ENCODE measurements at places on chromosomes 5 and 9.

DNA sequence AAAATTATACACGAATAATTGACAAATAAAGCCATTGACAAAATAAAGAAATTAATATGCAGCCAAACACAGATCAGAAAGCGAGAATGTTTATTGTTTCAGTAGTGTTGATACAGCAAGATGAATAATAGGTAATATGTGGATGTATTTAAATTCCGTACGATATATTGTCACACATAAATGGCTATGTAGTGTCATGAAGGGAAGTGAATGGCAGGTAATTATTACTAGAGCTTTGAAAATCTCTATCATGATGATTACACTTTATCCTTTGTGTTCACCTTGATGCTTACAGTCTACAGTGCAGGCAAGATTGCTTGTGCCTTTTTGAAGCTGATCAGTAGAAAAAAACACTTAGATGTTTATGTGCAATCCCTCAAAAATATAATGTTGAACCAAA, 23.3 kb upstream of the CDH10 start:
- DNase-seq = no peak

GRCh38 chr5:127229185-127229889, 61.3 kb upstream of the MEGF10 start:
- DNase-seq = no peak

GRCh38 chr5:171484460-171484899, 65.0 kb downstream of the FGF18 start:
- DNase-seq = no peak

GRCh38 chr5:147949711-147950573, 43.6 kb upstream of the C5orf46 start:
- no peak for DNase-seq

- no peak for DNase-seq
These were observed 13.8 kb upstream of the ZNF300 start for GRCh38 chr5:150918613-150919012.

DNA sequence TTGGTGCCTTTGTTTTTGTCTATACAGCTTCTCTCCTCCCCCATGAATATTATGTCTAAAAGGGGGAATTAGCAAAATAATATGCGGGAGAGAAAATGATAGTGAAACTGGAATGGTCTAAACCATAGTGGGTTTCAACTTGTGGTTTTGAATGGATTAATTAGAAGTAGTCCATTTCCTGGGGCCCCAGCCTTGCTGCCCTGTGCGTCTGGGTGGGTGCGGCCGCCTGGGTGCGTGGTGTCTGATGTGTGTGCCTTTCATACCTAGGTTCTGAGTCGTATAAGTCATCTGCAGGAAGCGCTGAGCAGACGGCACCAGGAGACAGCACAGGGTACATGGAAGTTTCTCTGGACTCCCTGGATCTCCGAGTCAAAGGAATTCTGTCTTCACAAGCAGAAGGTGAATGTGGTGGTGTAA, 120.0 kb upstream of the CACNA1B start:
- DNase-seq = no peak

DNA sequence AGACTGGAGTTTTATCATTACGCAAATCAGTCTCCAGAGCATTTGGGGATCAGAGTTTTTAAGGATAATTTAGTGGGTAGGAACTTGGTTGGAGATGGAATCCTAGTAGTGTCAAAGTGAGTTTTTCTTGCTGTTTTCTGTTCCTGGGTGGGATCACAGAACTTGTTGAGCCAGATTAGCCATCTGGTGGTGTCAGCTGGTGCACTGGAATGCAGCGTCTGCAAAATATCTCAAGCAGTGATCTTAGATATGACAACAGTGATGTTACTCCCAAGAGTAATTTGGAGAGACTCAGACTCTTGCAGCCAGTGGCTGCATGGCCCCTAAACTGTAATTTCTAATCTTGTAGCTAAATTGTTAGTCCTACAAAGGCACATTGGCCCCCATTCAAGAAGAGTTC, 1257.8 kb downstream of the MAT2B start:
- DNase-seq = no peak

GRCh38 chr9:136777359-136777758, 13.0 kb upstream of the LCN15 start:
- DNase-seq = no peak

GRCh38 chr5:171871711-171872110, 86.1 kb downstream of the SMIM23 start:
- DNase-seq = no peak

- DNase-seq = no peak
These were observed 7.2 kb downstream of the CSNK1A1 start for GRCh38 chr5:149544028-149544420.

- no peak for DNase-seq
These were observed 33.0 kb upstream of the PPP2CA start for GRCh38 chr5:134258896-134259295.

GRCh38 chr5:1723957-1724821, 75.4 kb downstream of the MRPL36 start:
- DNase-seq = peak; percentile 47

DNA sequence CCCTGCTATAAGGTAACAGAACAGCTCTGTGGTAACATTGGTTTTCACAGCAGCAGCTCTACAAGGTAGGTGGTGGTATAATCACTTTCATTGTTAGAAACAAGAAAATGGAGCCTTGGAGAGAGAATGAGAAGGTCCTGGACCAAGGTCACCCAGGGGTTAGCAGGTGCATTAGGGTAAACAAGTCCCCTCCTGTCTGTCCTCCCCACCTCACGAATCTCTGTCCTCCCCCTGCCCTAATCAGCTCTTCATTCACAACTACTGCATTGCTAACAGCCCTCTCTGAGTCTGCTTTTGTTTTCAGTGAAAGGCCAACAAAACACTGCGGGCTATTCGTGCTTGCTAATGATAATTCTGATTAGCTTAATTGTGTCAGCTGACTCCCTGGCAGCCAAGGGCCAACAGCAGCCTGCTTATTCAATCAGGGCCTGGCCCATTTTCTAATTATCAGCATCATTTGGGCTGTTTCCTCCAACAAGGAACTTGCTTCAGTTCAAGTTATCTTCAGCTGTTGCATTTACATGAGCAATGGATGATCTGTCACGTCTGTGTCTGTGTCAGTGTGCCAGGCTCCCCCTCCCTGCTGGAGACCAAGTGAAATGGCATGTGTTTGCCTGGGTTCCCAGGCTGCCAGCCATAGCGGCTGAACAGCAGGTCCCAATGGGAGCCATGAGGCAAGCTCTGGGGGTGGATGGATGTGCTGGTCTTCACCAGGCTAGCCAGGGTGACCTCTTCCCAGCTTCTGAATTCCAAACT, 56.7 kb upstream of the EQTN start:
- peak; percentile 85 for DNase-seq

- DNase-seq = no peak
These were observed 10.7 kb downstream of the PRUNE2 start for GRCh38 chr9:76895186-76895585.

- no peak for DNase-seq
These were observed 84.9 kb upstream of the PTGER4 start for GRCh38 chr5:40594811-40595210.

DNA sequence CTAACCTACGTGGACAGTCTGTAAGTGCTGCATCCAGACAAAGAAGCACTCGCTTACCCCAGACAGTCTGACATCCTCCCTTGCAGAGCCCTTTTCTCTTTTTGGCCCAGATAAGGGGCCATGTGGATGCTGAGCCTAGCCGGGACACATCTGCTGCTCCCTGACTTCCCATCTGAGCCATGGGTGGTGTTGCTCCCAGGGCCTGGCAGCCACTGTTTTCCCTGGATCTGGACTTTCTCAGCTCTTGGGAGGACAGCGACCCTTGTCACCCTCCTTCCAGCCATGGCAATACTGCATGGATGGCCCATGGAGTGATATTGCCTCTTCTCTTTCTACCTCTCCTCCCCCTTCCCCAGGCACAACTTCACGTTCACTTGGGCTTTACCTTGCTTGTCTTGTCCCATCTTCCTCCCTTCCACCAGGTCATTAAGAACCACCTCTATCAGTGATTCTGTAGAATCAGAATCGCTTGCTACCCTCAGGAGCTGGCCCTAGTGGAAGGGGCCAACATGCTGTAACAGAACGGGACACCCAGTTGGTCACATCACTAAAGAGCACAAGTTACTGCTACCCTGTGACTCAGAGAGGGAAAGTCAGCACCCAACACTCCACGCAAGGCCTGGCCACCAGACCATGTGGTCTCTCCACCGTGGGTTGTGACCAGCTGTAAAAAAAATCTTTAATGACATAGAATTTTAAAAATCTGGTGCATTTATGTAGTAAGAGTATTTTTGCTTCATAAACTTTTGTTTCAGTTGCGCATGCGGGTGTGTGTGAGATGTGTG, 4.4 kb downstream of the NEURL1B start:
- no peak for DNase-seq

- peak; percentile 47 for DNase-seq
These were observed 13.0 kb downstream of the MED10 start for GRCh38 chr5:6365142-6365976.

- DNase-seq = no peak
These were observed 561.8 kb upstream of the DAB2 start for GRCh38 chr5:39986614-39987013.

DNA sequence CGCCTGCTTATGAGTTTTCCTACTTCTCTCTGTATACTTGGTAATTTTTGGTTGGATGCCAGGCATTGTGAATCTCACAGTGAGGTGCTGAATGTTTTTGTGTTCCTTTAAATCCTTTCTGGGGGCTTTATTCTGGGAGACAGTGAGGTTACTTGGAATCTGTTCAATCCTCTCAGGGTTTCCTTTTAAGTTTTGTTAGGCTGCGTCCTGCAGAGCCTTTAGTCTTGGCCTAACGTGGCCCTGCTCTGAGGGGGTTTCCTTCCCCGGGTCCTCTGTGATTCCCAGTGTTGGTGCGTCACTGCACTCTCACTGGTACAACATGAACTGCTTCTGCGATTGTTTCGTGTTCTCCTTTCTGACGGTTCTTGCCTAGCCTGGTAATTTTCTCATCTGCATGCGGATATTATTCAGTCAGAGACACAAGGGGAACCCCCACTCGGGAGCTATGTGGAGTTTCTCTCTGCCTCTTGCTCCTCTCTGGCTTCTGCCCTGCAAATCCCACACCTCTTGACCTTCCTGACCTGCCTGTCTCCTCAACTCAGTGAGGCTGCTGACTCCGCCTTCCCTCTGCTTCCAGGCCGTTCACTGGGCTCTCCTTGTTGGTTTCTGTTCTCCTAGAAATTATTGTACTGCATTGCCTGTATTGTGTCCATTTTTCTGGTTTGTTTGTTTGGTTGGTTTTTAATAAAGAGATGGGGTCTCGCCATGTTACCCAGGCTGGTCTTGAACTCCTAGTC, 128.1 kb downstream of the DAB2IP start:
- DNase-seq = no peak

- DNase-seq = no peak
These were observed 162.3 kb downstream of the CRB2 start for GRCh38 chr9:123518338-123518737.

GRCh38 chr9:132876849-132877248, 1.2 kb downstream of the AK8 start:
- DNase-seq = no peak

GRCh38 chr9:70880535-70880934, 240.9 kb downstream of the TRPM3 start:
- DNase-seq = no peak

DNA sequence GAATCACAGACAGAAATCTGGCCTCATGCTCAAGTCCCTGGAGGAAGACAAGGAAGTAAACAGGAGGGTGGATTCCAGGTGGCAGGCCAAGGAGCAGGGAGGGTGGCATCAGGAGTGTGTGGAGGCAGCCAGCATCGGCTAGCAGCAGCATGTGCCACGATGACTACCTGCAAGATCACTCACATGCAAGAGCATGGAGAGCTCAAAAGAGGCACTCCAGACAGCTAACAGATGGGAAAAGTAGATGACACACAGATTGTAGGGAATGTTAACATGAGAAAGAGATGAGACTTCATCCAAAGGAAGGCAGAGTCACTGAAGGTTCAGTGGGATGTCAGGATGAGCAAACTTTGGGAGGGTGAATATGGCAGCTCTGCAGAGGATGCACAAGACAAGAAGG, 104.3 kb downstream of the SEMA5A start:
- no peak for DNase-seq

DNA sequence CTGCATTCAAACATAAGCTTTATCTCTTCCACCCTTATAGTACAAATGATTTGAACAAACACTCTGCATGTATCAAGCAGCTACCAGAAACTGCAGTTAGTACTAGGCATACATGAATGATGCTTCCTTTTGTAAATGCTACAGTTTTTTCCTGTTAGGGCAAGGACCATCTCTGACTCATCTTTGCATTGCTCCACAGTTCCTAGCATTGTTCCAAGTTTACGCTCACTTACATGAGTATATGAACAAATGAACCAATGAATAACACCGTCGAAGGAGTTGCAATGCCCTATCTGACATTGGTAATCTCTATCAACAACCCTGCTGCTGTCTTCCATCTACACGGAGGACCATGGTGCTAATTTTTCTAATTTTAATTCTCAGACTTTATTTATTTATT, 2.1 kb upstream of the ALDH7A1 start:
- no peak for DNase-seq

GRCh38 chr5:136213919-136214493, 21.0 kb upstream of the SMIM32 start:
- DNase-seq = no peak

DNA sequence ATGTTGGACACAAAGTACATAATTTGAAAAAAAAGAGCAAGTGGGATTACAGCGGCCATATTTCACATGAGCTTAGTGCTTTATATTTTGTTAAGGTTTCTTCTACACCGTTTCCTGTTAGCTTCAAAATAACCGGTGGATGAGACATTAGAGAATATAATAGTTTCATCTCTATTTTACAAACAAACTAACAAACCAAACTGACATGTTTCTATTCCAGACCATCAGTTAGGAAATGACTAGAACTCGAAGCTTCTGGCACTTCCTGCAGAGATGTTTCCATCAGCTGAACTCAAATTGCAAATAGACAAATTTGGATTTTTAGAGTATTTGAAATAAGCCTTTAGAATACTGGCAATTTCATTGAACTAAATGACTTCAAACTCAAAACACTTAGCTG, 86.5 kb downstream of the MTRR start:
- DNase-seq = no peak

DNA sequence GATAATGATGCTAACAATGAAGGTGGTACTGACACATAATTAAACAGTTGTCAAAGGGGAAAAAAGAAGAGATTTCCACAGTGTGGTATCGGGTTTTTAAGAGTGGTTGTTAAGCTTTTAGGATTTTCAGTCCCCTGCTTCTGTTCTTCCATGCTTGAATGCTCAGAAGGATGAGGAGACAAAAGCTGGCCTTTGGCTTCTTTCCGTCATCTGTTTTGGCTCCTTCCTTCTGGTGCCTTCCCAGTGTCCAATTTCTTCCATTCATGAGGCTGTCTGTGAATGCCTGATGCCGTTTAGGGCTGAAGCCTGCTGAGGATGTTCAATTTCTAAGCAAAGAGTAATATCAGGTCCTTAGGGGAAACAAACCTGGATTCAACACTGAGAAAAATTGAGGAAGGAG, 179.6 kb upstream of the GLRA1 start:
- no peak for DNase-seq

GRCh38 chr5:73160239-73160671, 12.7 kb upstream of the TMEM174 start:
- DNase-seq = no peak

All from coronary artery (tissue), 2 donors.